ENCODE measurements at places on chromosomes 1 and 21.

DNA sequence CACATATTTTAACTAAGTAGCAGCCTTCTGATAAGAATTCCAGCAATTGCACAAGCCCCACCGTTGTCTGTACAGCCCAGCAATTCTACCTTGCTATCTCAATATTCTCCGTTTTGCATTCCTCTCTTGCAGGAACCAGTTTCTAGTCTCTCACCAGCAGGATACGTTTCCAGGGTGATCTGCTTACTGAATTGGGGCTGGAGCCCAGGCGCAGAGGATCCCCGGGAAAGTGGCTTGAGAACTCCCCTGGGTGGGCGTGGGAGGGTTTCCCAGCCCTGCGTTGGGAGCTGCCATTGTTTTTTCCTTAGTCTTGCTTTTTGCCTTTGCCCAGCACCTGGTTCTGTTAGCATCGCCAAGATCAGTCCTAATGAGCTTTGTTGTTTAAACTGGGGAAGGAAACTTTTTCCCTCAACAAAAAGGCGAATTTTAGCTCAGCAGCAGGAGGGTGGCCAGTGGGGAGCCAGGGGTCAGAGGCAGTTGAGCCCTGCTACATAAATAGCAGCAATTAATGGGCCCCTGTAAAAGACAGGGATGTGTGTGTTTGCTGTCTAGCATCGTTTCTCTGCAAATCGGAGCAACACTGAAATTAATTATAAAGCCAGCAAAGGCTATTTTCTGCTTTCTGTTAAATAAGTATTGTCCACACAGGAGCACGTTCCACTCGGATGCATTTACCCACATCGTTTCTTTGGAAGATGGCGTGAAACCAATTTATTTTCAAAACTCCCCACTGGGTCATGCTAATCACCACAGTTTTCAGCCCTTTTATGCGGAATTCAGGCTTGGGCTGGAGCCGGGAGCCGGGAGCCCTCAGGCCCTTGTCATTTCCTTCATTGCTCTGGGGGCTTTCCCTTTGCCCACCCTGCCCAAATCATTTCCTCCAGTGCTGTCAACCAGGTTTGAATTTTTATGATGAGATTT lies 36.6 kb downstream of the HUNK start:
- DNase-seq: no peak

DNA sequence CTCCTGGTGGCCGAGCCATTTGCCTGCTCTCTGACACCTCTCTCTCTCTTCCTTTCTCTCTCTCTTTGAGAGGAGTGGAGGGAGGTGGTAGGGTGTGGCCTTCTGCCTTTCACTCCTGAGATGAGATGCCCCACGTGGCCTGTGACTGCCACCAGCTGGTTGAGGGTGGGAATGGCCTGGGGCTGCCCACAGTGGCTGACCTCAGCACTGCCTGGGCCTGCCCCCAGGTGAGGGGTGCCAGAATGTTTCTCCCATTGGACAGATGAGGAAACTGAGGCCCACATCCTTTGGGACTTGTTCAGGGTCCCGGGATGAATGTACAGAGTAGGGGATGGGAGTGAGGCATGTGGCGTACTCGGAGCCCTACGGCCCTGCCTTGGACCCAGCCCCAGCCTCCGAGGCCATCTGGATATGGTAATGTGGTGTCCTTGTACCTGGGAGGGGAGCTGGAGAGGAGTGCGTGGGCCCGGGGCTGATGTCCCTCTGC lies 12.7 kb upstream of the C1orf167 start:
- DNase-seq: peak; percentile 25

DNA sequence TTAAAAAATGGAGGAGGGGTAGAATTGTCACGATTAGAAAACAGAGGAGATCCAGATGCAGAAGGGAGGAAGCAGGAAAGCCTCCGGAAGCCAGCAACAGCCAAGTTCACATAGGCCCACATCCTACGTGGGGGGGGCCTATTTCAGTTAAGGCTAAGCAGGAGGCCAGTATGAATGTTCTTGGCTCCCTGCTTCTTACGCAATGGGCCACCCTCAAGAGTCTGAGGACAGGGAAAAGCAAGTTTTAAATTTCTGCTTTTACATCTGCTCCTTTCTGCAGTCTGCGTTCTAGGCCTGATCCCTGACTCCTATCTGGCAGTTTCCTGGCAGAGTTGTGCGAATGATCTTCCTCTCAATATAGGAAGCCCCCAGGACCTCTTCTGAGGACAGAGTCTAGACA lies 30.6 kb downstream of the RABIF start:
- no peak for DNase-seq

GRCh38 chr1:215345766-215346165 lies 221.3 kb upstream of the KCTD3 start:
- DNase-seq: no peak

DNA sequence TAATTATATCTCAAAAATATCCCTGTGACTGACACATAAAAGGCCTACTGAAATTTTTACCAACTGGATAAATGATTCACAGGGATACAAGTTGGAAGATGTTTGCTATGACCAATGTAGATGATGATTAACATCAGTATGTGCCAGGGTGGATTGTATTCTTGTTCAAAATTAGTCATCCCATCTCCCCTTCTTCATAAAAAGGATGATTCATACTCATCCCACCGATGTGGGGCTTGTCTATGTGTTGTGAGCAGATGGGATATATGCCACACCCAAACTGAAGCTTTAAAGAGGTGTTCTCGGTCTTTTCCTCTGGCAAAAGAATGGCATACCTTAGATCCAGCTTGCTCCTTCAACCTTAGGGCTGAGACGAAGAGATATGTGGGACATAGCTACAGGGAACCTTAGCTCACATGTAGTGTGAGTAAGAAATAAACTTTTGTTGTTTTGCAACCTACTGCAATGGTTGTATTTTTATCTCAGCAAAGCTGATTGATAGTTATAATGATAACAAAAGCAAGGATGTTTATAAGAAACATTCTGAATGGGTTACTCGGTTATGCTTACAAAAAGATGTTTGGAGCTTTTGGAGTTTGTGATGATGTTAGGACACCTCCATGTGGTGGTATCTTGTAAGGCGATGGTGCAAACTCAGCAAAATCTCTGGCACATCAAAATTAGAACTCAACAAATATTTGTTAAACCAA lies 29.4 kb downstream of the SPATA17 start:
- no peak for DNase-seq

DNA sequence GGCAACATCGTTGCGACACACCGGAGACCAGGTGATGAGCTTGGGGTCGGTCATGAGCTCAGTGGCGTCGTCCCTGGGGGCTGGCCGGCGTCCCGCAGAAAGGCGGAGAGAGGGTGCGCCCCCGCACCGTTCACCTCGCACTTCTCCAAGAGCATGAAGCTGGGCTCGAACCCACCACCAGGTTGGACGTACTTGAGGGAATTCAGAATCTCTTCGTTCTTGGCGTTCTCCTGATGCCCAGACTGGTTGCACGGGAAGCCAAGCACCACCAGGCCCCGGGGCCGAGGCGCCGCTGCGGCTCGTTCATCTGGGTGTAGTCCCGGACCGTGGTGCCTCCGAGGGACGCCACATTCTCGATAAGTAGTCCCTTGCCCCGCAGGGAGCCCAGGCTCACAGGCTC lies 176.6 kb upstream of the ADAMTS5 start:
- no peak for DNase-seq

DNA sequence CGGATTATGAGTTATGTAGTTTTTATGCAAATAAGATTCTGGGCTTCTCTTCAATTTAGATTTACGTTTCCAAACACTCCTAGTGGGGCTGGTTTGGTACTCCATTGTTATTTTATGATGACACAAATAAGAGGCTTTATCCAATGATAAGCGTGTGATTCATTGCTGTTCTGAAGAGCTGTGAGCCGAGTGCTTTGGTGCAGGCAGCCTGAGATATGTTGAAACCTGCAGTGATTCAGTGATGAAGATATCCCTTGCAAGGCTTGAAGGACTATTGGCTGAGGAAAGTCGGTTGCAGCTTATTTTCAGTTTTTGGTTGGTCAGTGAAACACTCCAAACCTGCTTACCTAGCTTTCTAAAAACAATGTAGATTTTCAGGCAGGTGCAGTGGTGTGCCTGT lies 112.2 kb downstream of the RYR2 start:
- no peak for DNase-seq

DNA sequence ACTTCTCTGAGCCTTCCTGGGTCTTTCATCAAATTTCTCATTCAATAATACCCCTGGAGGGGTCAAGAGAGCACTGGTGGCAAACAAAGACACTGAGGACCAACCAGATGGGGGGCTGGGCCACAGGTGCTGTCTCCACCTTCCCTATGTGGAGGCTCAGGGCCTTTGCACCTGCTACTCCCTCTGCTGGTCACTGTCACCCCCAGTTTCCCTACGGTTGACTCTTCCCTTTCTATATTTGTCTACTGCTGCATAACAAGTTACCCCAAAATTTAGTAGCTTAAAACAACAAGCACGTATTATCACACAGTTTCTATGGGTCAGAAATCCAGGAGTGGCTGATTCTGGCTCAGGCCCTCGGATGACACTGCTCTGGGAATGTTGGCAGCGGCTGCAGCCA lies 138.8 kb upstream of the RUNX3 start:
- DNase-seq: no peak

GRCh38 chr1:159532922-159533321 lies 2.9 kb downstream of the OR10J5 start:
- DNase-seq: no peak

GRCh38 chr1:18926315-18927081 lies 24.1 kb upstream of the ALDH4A1 start:
- DNase-seq: no peak

GRCh38 chr1:15684468-15685291 lies 560 bp downstream of the PLEKHM2 start:
- no peak for DNase-seq

- no peak for DNase-seq
These were observed 2.2 kb upstream of the ACTRT2 start for GRCh38 chr1:3019007-3019515.

GRCh38 chr1:67850611-67851075 lies 17.4 kb upstream of the GNG12 start:
- DNase-seq: peak; percentile 46

DNA sequence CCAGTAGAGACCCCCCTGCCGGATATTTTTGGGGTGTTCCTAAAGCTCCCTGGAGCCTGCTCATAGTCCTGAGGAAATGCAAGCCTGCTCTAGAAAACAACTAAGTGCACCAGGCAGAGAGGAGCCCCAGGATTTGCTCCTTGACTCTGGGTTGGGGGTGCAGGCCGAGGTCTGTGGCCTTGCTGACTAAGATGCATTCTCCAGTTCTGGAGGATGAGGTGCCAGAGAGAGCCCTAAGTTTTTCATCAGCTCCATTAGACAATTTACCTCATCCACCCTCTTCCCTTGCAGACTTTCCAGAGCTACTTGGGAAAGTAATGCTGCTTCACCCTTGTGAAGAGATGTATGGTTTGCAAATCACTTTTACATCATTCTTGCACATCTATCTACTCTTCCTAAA lies 9.1 kb downstream of the TUFT1 start:
- no peak for DNase-seq

GRCh38 chr1:161084597-161084988 lies 4.8 kb downstream of the NECTIN4 start:
- no peak for DNase-seq

GRCh38 chr1:175599212-175599705 lies 144.1 kb downstream of the TNR start:
- no peak for DNase-seq

GRCh38 chr1:64675718-64676345 lies 69.0 kb upstream of the RAVER2 start:
- peak; percentile 18 for DNase-seq

DNA sequence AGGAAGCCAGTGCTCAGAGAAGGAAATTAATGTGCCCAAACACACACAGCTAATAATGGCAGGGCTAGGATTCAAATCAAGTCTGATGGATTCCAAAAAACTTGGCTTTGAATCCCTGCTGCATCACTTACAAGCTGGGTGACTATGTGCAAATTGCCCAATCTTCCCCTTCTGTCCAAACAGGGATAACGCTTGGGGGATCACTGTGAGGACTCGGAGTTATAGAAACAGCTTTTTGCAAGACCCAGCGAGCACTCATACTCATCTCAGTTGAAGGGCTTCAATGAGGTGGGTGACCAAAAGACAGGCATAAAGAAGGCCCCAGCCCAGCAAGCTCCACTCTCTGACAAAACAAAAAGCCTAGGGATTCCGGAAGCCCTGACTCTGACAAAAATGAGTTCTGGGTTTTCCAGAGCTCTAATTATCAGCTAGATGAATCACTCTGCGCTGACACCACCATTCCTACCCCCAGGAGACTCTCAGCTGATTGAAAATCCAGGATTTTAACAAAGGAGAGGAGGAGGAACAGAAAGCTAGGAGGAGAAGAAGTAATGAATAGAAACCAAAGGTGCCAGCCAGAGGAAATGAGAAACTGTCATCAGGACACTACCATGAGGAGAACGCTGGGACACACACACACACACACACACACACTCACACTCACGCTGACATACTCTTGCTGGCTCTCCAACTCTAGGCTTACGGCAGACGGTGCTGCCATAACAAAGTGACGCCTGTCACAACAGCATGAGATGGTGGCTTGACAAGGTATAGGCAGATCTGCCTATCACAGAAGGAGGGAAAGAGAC lies 1.6 kb upstream of the STK40 start:
- DNase-seq: no peak

GRCh38 chr1:181504399-181504842 lies 21.1 kb downstream of the CACNA1E start:
- DNase-seq: peak; percentile 39

GRCh38 chr21:32410916-32411315 lies 1.6 kb upstream of the EVA1C start:
- no peak for DNase-seq

DNA sequence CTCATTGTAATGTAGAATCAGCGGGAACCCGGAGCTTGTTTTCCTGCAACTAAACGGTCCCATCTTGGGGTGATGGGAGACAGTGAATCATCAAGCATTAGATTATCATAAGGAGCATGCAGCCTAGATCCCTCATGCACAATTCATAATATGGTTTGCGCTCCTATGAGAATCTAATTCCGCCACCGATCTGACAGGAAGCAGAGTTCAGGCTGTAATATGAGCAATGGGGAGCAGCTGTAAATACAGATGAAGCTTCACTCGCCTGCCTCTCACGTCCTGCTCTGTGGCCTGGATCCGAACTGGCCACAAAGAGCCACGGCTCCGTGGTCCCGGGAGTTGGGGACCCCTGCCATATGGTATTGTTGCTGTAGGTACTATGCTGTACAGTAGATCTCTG lies 1.6 kb downstream of the IFI44 start:
- DNase-seq: no peak

GRCh38 chr1:21041541-21041940 lies 135.2 kb downstream of the EIF4G3 start:
- no peak for DNase-seq

All from NCI-H1105 treated with DMSO at 0.1 percent for 48 hours (cell line).